NCI-H226 (cell line): ENCODE measurements at places on chromosomes 13 and 19.

GRCh38 chr19:49952479-49952836, 8.5 kb downstream of the SIGLEC11 start:
- DNase-seq = no peak

GRCh38 chr19:32166238-32166637, 179.2 kb upstream of the ZNF507 start:
- DNase-seq = no peak

DNA sequence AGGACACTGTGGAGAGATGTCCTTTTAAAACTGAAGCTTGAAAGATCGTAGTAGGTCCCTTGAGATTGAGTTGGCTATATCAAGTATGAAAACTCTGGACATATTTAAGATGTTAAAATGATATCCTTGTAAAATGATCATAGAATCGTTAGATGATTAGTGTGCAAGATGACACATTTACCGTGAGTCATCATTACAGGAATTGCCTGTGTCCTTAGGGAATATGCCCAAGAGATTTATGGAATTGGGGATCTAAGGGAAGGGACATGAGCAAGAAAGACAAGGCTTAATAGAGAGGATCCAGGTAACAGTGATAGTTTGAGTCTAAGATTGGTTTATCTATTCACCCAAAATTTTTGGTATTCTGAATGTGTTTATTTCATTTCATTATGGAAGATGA, 233.7 kb downstream of the GPC5 start:
- DNase-seq = no peak

- no peak for DNase-seq
These were observed 24.0 kb downstream of the RNF6 start for GRCh38 chr13:26198116-26198515.

- no peak for DNase-seq
These were observed 137.3 kb upstream of the GPR12 start for GRCh38 chr13:26897706-26898550.

- DNase-seq = peak; percentile 71
These were observed at the start of gene TBXA2R for GRCh38 chr19:3606690-3607289. TBXA2R (minus strand) TSS chr19:3606875; CDS start chr19:3600634, 6,241 bp downstream.

GRCh38 chr13:33723365-33723764, 94.6 kb upstream of the RFC3 start:
- no peak for DNase-seq

- DNase-seq = no peak
These were observed 3.5 kb downstream of the SLC7A9 start for GRCh38 chr19:32866061-32866460.

GRCh38 chr19:33621811-33622504, at the start of gene CHST8:
CHST8 (plus strand) TSS chr19:33621953; CDS start chr19:33689262, 67,309 bp downstream.
- DNase-seq = peak; percentile 46

GRCh38 chr13:110316196-110316595, 9.1 kb downstream of the COL4A2 start:
- no peak for DNase-seq

DNA sequence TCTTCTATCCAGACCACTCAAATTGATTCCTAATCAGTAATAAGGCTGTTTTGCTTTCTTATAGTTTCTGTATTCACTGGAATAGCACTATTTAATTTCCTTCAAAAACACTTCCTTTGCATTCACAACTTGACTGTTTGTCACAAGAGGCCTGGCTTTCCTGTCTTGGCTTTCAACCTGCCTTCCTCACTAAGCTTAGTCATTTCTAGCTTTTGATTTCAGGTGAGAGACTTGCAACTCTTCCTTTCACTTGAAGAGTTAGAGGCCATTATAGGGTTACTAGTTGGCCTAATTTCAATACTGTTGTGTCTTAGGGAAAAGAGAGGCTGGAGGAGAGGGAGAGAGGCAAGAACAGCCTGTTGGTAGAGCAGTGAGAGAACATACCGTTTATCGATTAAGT, 47.0 kb downstream of the SACS start:
- no peak for DNase-seq

DNA sequence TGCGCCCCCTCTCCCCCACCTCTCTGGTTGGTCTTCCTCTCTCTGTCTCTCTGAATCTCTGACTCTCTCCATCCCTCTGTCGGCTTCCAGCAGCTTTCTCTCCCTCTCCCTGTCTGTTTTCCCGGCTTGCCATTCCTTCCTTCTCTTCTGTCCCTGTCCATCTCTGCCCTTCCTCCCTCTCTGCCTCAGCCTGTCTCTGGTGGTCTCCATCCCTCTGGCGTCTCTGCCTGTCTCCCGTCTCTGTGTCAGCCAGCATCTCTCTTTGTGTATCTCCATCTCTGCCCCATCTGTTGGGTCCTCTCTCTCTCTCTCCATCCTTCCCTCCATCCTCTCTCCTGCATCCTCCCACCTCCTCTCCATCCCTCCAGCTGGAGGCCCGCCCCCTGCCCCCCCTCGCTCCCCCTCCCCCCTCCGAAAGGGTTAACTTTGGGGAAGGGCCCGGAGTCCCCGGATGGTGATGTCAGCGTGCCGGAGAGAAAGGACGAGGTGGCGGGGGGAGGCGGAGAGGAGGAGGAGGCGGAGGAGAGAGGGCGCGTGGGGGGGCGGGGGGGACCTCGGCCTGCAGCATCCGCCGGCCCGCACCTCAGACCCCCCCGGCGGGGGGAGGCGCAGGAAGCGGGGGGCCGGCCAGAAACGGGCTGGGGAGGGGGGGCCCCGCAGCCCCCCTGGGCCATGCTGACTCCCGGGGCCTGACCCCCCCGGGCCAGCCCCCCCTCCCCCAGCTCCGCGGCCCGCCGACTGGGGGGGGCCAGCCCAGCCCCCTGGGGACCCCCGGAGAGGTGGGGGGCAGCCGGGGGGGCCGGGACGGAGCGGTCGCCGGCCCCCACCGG, at the start of gene BRSK1:
Gene BRSK1, plus strand, starts transcription at position 450 of the 830 bp plus-strand sequence. CDS start 446 bp downstream, outside the sequence.
- no peak for DNase-seq

DNA sequence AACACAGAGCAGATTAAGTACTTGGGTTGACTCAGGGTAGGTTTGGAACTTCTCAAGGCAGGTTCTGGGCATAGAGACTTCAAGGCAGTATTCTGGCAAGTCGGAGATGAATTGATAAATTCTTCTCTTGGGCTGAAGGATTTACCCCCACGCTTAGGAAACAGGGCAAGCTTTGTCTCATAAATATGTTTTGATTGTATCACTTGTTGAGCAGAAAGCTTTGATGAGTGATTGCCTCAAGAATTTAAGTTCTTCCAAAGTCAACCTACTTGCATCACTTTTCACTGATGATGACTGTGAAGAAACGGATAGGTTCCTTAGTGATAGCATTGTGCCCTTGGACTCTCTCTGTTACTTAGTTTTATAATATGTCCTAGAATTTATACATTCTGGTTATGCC, 258.6 kb upstream of the DACH1 start:
- DNase-seq = peak; percentile 32

GRCh38 chr19:48608798-48609263, 2.3 kb downstream of the SPACA4 start:
- no peak for DNase-seq

DNA sequence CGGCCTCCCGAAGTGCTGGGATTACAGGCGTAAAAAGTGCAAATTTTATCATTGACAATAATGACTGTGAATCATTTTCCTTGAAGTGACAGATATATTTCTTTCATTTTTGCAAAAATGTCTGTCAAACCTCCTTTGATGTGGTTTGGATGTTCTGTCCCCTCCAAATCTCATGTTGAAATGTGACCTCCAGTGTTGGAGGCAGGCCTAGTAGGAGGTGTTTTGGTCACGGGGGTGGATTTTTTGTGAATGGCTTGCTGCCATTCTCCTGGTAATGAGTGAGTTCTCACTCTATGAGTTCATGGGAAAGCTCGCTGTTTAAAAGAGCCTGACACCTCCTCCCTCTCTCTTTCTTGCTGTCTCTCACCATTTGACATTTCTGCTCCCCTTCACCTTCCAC, 5.5 kb upstream of the SLC1A6 start:
- DNase-seq = no peak

DNA sequence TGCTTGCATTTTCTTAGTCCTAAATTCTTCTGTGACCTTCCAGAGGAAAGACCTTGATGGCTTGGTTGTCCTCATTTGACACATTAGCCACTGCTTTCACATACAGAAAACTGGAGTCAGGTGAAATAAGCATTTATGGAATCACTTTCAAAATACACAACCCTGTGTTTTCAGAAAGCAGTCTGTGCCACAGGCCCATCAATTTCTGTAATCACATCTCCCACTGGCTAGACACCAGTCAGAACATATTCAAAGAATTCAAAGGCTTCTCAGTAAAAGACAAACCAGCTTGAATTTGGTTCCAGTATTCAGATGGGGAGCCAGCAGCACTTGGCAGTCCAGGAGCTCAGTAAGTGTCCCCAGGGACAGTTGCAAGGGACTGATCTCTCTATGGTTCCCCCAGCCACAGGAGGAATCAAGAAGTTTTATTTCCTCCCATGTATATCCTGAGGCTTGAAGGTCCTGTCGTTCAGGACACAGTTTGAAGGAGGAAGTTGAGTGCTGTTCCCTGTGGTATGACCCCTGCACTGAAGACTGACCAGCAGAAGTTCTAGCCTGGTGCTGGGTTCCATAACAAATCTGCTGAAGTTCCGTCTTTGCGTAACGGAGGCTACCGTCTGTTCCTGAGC, 214.3 kb downstream of the FOXO1 start:
- no peak for DNase-seq

DNA sequence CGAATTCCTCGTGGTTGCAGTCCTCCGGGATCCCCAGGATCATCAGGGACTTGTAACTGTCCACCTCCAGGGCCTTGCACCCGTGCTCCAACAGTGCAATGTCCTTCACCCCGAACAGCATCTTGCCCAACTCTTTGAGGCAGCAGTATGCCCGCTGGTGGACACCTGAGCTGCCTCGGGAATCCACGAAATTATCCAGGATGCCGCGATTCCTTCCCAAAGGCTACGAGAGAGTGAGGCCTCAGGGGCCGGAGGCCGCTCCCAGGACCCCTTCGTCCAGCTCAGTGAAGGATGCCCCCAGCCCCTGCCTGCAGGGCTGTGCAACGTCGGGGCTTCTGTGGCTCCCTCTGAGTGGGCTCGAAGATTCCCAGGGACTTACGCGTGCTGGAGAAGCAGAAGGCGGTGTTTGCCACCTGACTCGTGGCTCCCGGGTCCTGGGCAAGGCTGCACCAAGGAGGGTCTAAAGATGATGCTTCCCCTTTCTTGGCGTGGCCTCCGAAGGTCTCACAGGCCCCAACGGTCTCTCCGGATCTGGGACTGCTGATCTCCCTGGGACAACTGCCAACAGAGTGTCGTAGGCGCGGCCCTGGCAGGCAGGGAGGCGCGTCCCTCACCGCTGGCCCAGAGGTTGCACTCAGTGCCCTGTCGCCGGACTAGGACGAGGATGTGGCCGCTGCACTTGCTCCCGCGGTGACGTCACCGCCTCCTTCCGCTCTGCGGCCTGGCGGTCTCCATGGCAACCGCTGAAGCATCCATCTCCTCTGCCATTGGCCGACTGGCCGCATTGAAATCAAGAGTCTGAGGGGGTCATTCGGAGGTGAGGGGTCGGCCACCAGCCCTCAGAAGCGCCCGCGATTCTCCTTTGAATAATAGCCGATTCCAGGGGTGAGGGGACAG, at the start of gene PNMA8C:
Gene PNMA8C, minus strand, starts transcription at position 698 of the 897 bp plus-strand sequence. Its CDS starts 577 bp downstream, at position 121.
- DNase-seq = no peak

DNA sequence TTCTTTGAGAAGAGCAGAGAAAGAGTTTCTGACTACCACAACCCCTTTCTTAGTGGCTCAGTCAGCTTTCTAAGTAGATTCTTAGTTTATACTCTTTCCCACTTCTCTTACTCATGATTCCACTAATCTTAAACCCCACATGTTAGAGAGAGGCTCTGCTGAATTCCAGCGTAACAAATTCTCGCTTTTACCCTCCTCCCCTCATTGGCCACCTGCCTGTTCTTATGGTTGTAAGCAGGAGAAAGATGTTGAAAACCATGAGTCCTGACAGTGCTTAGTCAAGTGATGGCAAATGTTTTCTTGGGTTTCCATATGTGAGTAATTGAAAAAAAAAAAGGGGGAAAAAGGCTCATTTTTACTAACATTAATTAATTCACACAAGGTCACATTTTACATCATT, 125.9 kb downstream of the ZDHHC20 start:
- no peak for DNase-seq

DNA sequence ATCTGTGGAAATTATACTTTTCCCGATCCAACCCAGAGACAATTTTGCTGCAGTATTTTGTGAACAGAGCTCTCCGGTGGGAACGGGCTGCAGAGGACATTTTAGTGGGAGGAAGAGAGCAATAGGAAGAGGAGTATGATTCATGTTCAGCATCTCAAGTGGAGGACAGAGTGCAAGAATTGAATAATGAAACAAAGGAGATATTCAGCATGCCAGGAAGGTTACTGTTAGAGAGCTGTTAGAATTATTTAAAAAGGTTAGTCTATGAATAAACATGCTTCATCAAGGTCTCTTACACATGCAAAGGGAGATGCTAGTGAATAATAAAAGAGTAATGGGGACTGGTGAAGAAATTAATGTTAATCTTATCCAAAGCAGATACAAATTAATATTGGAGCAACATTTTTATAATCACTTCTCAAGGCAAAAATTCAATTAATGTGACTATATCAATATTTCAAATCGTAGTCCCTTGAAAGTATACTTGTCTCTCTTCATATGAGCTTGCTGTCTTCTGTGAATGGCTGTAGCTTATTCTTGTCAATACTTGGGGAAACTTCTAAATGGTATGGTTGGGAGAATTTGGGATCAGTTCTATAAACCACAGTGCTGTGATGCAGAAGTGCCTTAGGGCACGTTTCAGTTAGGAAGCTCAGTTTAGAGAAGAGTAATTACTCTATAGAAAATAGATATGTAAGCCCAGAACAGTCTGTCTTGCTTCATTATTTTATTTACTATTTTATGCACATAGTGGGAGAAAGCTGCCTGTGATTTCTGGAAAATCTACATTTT, 1165.8 kb downstream of the OLFM4 start:
- no peak for DNase-seq

- no peak for DNase-seq
These were observed 437.6 kb upstream of the KLF12 start for GRCh38 chr13:74571811-74572210.

GRCh38 chr13:42478531-42479156, 95.3 kb upstream of the TNFSF11 start:
- no peak for DNase-seq

DNA sequence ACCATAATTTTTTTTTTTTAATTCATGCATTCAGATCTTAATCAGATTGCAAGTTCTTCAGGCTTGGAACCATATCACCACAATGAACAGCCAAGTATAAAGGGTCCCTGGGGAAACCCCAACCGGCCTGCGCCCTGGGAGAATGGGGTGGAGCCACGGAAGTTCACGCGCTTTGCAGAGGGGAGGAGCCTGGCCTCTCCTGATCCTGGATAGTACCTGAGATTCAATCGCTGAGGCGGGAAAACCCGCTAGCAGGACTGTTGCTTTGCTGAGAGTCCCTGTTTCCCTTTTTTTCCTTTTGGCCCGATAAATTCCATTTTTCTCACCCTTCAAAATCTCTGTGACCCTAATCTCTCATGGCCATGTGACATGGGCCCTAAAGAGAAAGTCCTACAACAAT, 385.1 kb downstream of the IRS2 start:
- no peak for DNase-seq
